NCI-H345 (cell line): ENCODE measurements at places on chromosomes 1 and 21.

GRCh38 chr1:7229696-7230631 lies 444.7 kb downstream of the CAMTA1 start:
- no peak for DNase-seq

DNA sequence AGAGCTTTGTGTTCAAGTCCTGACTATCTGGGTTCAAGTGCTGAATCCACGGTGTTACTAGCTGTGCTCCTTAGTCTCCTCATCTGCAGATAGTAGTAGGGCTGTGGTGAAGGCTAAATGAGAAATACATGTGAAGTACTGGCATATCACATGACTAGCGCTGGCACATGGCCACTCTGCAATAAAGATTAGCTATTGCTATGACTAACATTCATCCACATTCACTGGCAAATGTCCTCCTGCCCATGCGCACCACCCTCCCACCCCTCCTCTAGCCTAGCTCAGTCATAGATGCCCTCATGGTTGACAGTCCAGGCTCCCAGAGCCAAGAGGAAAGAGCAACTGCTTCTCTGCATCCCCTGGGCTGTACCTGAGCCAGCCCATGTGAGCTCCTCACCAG lies 8.5 kb upstream of the COL8A2 start:
- no peak for DNase-seq

- no peak for DNase-seq
Measured at GRCh38 chr1:44267438-44267837, 54.2 kb downstream of the DMAP1 start.

- no peak for DNase-seq
Measured at GRCh38 chr1:89672489-89673183, 39.7 kb downstream of the LRRC8C start.

DNA sequence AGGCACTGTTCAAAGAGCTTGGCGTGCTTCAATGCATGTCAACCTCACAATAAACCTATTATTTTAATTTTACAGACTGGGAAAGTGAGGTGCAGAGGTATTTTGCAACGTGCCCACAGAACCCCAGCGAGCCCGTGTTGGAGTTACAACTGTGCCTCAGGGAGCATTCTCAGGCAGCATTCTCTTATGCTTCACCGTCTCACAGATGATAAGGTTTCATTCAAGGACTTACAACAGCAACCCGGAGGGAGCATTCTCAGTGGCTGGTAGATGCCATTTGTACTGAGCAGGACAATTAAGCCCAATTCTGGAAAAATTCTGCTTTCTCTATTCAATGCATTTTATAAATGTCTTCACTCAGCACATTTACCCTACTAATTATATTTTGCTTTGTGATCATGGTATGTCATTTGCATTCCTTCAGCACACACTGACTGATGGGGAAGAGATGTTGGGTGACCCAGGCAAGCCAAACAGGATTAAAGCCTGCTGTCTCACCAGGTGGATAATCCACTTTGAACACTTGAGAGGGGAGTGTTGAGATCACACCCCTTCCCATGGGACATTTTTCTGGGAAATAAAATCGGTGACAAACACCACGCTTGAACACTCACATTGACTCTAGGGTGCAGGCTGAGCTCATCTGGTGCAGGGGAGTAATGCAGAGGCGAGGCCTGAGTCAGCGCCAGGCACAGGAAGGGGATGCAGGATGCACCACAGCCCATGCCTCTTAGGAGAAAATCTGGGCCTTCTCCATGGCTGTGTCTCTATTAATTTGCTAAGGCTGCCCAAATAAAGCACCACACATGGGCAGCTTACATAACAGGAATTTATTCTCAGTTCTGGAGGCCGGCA lies 113.9 kb downstream of the CLIC6 start:
- DNase-seq: no peak

DNA sequence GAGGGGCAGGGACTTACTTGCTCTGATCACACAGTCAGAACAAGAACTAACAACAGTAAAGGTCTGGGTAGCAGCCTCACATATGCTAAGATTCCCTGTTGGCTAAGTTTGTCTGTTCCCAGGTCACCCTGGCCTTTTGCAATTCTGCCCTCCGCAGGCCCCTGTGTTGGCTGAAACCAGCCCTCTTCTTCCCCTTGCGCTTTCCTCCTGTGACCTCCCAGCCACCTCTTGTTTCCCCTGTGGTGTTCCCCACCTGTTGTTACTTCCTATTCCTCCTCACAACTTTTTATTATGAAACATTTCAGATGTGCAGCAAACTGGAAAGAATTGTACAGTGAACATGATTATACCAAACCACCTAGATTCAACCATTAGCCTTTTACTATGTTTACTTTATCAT lies 23.4 kb downstream of the MAPKAPK2 start:
- no peak for DNase-seq

DNA sequence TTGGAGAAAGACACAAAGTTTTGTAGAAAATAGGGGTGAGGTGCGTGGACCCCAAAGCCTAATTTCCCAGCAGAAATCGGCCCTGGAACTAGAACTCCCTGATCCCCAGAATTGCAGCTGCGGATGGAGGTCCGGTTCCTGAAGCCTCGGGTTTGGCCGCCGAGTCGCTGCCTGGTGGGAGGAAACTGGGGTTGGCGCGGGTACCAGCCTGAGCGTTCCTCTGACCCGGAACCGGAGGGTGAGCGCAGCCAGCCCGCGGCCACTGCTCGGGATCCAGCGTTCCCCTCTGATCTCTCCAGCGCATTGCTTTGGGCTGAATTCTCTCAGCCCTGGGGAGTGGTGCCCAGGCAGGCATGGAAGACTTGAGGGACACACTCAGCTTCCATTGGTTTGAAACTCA lies 1.6 kb downstream of the ST6GALNAC5 start:
- no peak for DNase-seq

GRCh38 chr1:160789051-160789701 lies 6.8 kb upstream of the LY9 start:
- no peak for DNase-seq

- DNase-seq: no peak
Measured at GRCh38 chr1:117262976-117263375, 52.2 kb upstream of the VTCN1 start.

DNA sequence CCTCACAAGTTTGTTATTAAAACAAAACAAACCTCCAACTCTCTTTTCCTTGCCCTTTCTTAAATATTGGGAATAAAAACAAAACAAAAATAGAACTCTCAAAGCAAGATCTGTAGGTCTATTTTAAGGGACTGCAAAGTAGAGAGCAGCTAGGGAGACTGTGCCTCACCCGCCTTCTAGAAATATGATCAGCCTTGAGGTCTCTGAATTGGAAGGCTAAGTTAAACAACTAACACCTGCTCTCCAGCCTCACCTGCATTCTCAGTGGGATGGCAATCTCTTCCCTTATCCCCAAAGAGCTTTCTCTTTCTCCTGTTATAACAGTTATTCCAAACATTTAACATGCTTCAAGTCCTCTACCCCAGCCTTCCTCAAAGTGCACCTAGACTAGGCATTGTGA lies 75.5 kb upstream of the TNR start:
- DNase-seq: no peak

DNA sequence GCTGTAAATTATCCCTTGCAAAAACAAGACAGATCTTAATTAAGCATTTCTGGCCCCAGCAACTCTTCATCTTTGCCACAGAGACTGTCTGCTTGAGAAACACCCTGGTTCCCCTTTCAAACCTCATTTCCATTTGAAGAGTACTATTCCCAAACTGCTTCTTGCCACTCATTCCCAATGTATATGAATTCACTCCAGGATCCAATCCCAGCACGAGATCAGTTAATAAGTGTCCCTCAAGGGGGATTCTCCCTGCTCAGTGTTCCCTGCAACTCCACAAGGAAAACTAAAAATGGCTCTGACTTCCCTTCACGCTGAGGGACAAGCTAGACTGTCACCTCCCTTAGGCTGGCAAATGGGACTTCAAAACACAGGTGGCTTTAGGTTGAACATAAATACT lies 173.2 kb downstream of the SIPA1L2 start:
- DNase-seq: no peak

DNA sequence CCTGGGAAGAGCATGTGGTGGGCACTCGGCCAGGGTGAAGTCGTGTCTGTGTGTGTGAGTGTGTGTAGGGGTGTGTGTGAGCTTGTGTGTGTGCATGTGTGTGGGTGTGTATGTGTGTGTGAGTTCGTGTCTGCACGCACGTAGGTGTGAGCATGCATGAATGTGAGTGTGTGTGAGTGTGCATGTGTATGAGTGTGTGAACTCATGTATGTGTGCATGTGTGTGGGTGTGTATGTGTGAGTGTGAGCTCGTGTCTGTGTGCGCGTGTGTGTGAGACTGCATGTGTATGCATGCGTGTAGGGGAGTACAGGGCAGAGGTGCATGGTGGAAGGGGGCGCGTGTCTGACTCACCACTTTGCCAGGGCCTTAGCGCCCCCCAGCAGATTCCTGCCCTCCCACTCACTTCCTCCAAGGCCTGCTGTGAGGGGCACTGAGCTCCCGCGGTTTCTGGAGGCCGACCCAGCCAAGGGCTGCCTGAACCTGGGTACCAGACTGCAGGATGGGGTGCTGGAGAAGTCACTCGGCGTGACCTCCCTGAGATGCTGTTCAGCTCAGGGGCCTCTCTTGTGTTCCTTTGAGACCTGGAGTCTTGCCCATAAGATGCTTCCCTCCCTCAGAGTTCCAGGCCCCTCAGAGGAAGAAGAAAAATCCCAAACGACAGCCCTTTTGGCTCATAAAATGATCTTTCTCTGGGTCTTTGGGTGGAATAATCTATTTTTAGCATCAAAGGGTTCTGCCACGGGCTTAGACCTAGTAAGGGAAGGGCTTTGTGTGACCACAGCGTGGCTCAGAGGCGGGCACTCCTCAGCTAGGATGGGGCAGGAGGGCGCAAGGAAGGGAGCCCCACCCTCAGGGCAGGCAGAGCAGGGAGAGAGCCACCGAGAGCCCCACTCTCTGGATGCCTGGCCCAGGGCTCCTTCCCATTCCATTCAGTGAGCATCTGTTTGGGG lies 41.1 kb upstream of the RUNX3 start:
- no peak for DNase-seq

DNA sequence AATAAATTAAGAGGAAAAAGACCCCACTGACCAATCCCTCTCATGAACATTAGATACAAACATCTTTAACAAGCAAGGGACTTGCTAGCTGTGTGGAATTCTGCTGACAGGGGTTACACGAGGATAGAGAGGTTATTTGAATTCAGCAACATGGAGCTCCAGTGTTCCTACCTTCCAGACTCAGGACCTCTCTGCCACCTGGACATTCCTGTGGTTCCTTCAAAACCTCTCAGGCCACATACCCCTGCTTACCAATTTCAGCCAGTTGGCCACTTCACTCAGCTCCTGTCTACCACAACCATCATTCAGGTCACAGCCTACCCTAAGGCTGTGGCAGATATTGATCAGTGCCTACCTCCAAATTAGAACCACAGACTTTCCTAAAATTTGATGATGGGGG lies 147.5 kb downstream of the RRAGC start:
- no peak for DNase-seq

GRCh38 chr1:210912752-210913151 lies 221.2 kb downstream of the KCNH1 start:
- no peak for DNase-seq

DNA sequence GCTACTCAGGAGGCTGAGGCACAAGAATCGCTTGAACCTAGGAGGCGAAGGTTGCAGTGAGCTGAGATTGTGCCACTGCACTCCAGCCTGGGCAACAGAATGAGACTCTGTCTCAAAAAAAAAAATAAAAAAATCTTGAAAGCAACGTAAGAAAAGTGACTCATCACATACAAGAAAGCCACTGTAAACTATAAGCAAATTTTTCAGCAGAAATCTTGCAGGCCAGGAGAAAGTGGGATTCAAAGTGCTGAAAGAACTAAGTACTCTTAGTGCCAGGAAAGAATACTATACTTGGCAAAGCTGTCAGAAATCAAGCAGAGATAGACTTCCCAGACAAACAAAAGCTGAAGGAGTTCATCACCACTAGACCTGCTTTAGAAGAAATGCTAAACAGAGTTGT lies 4.4 kb upstream of the HMGN1 start:
- no peak for DNase-seq

- peak; percentile 48 for DNase-seq
Measured at GRCh38 chr1:172533513-172534151, 682 bp downstream of the SUCO start.

GRCh38 chr1:40734882-40735628 lies 43.6 kb downstream of the NFYC start:
- no peak for DNase-seq

DNA sequence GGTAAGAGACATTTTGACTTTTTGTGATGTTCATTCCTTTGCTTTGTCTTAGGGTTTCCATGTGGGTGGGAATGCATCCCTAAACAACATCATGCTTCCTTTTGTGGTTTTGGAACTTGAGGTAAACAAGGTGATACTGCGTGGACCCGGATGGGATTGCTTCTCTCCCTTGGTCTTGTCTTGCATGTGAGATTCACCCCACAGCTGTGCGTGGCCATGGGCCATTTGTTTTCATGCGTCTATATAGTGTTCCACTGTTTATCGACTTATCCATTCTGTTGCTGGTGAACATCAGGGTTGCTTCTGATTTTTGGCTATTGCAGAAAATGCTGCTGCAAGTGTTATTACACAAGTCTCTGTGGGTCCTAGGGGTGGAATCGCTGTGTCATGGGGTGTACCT lies 21.1 kb downstream of the CRYAA start:
- no peak for DNase-seq

GRCh38 chr1:25503551-25504426 lies 39.6 kb upstream of the LDLRAP1 start:
- peak; percentile 40 for DNase-seq

- no peak for DNase-seq
Measured at GRCh38 chr1:88453295-88453694, 230.8 kb upstream of the PKN2 start.

DNA sequence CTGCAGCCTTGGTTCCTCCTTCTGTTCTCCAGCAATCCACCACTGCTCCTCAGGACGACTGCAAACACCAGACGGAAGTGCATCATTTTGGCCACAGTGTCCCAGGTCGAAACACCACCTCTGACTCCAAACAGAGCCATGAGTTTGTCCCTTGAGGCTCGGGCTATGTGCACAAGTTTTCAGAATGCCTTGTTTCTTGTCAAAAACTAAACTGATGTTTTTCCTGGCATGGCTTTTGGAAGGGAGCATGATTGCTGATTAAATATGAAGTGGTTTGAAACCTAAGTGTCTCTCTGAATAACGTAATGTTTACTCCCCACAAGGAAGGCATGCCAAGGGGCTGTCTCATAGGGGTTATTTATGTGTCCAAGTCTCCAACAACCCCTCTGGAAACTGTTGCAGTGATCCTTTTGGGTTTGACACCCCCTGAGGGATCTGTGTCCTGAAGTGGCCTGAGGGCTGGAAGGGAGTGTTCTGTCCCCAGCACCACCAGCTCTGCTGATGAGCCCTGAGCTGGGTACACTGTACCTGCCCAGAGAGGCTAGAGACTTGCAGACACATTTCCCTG lies 132.7 kb downstream of the PLPP3 start:
- no peak for DNase-seq

DNA sequence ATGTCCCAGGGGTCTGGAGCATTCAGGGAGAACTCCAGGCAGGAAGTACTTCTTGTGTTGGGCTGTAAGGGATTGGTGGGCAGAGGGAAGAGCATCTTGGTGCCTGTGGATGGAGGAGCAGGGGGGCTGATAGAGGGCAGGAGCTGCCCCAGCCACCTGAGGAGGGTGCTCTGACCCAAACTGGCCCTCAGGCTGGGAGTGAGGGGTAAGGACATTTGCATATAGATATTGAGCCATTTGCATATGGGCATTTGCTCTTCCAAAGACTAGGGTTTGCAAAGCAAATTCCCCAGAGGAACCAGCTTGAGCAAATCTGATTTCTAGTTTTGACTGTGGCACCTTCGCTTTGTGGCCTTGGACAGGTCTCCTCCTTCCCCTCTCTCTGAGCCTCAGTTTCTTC lies 18.2 kb downstream of the ZNF362 start:
- no peak for DNase-seq
